CD4-positive, alpha-beta T cell (primary cell): ENCODE measurements at places on chromosomes 3 and 15. TPM values are rescaled to one million over a fixed set of nuclear protein-coding genes. Genes with fewer than 3 reads are reported as not detected.
A peak's percentile ranks its signal among the peaks of the same experiment; 100 is the strongest.

- no peaks in the 10 kb centered on the region for H3K36me3 ChIP-seq
- H3K27ac ChIP-seq = no peak overlapping the region
- H3K4me3 ChIP-seq = no peak overlapping the region
Measured at GRCh38 chr3:106628407-106628806, 748.8 kb upstream of the CCDC54 start.

- no peaks in the 10 kb centered on the region for H3K36me3 ChIP-seq
- peaks cover 12% of the 10 kb centered on the region for H3K27me3 ChIP-seq
- no peak overlapping the region for H3K27ac ChIP-seq
- no peak for DNase-seq
- no peaks in the 10 kb centered on the region for H3K4me1 ChIP-seq
Measured at GRCh38 chr15:58142827-58143461, 4.8 kb downstream of the AQP9 start.

- DNase-seq = no peak
- H3K36me3 ChIP-seq = no peaks in the 10 kb centered on the region
- no peaks in the 10 kb centered on the region for H3K4me1 ChIP-seq
- H3K27ac ChIP-seq = no peak overlapping the region
- no peak overlapping the region for H3K4me3 ChIP-seq
Measured at GRCh38 chr3:127226457-127226856, 33.5 kb downstream of the PRR23E start.

DNA sequence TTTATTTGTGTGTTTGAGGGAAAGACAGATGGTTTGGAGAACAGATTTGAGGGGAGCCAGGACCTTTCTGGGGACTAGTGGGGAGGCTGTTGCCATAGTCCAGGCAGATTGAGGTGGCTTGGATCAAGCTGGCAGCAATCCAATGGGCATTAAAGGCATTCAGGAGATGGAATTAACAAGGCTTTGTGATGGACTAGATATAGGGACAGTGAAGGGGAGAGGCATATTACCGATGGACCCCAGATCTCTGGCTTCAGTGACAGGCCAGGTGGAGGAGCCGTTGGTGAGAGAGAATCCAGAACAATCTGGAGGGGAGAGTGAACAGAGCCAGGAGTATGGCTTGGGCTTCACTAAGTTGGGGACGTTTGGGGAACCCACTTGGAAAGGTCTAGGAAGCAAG, 124.8 kb downstream of the EEFSEC start:
- H3K27me3 ChIP-seq = no peaks in the 10 kb centered on the region
- H3K36me3 ChIP-seq = peaks cover 14% of the 10 kb centered on the region
- no peak for DNase-seq
- H3K4me1 ChIP-seq = no peaks in the 10 kb centered on the region
- no peak overlapping the region for H3K27ac ChIP-seq

GRCh38 chr3:38577371-38578080, 72.0 kb downstream of the SCN5A start:
- no peak overlapping the region for H3K4me3 ChIP-seq
- no peaks in the 10 kb centered on the region for H3K36me3 ChIP-seq
- no peaks in the 10 kb centered on the region for H3K27me3 ChIP-seq
- no peaks in the 10 kb centered on the region for H3K4me1 ChIP-seq

GRCh38 chr3:123365450-123366143, 83.3 kb downstream of the ADCY5 start:
- no peaks in the 10 kb centered on the region for H3K36me3 ChIP-seq
- H3K4me3 ChIP-seq = no peak overlapping the region

DNA sequence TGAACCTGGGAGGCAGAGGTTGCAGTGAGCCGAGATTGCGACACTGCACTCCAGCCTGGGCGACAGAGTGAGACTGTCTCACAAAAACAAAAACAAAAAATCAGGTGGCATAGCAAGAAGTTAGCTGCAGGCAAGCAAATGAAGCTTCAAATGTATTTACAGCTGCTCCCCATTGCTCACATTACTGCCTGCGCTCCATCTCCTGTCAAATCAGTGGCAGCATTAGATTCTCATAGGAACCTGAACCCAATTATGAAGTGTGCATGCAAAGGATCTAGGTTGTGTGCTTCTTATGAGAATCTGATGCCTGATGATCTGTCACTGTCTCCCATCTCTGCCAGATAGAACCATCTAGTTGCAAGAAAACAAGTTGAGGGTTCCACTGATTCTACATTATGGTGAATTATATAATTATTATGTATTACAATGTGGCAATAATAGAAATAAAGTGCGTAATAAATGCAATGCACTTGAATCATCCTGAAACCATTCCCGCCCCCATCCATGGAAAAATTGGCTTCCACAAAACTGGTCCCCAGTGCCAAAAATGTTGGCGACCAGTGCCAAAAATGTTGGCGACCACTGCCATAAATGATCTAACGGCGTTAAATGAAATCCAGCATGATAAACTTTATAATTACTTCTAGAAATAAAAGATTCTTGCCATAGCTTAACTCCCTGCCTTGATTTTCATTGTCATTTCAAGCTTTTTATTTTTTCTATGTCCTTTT, 616.7 kb upstream of the NAALADL2 start:
- H3K4me3 ChIP-seq = no peak overlapping the region
- no peaks in the 10 kb centered on the region for H3K36me3 ChIP-seq
- no peaks in the 10 kb centered on the region for H3K27me3 ChIP-seq

- H3K4me3 ChIP-seq = no peak overlapping the region
- no peaks in the 10 kb centered on the region for H3K4me1 ChIP-seq
- no peaks in the 10 kb centered on the region for H3K36me3 ChIP-seq
- H3K27ac ChIP-seq = no peak overlapping the region
Measured at GRCh38 chr3:113166719-113167492, 44.5 kb upstream of the BOC start.

DNA sequence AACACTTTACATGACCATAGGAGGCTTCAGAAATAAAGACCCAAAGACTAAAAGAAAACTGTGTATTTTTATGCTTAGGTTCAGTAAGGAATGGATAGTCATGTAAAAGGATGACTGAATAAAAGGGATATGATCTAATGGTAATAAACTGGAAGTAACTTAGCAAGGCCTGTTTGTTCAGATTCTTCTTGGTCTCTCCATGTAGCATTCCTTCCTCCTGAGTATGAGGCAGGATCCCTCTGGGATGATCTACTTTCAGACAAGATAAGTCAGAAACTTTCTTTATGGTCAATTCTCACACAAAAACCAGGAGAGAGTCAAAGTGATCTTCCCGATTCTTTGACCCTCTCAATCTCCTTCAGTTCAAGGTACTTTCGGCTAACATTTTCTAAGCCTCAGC, 340.8 kb upstream of the DCBLD2 start:
- H3K27ac ChIP-seq = no peak overlapping the region
- no peaks in the 10 kb centered on the region for H3K27me3 ChIP-seq
- DNase-seq = no peak

- no peaks in the 10 kb centered on the region for H3K36me3 ChIP-seq
- no peak for DNase-seq
- no peak overlapping the region for H3K27ac ChIP-seq
- H3K4me1 ChIP-seq = no peaks in the 10 kb centered on the region
- no peak overlapping the region for H3K4me3 ChIP-seq
Measured at GRCh38 chr3:122004107-122004506, 17.9 kb downstream of the ILDR1 start.

GRCh38 chr3:52480768-52481715, 14.1 kb upstream of the STAB1 start:
- no peak for DNase-seq
- no peak overlapping the region for H3K4me3 ChIP-seq
- H3K27me3 ChIP-seq = no peaks in the 10 kb centered on the region
- H3K27ac ChIP-seq = no peak overlapping the region
- no peaks in the 10 kb centered on the region for H3K4me1 ChIP-seq

DNA sequence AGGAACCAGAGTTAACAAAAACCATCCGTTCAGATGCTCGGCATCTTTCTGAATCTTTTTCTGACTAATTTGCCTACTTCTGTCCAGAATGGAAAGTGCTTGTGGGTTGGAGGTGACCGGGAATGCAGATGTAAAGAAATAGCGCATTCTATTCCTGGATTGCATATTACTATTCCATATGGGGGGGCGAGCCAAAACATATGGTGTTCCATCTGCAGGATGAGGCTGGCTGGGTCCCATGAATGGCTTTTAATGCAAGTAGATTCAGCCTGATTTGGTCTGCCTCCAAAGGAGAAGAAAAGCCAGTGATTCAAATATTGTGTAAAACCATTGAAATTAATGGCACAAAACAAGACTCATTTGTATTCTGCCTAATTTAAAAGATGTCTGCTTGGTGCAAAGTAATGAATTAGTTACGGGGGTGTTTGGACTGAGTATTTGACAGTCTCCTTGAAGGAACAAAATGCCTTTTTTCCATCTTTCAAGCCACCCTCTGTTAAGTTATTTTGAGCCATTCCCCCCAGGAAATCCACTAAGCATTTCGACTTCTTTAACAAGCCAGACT, 99.0 kb downstream of the ST8SIA2 start:
- H3K4me3 ChIP-seq = no peak overlapping the region
- no peaks in the 10 kb centered on the region for H3K36me3 ChIP-seq
- peaks cover 14% of the 10 kb centered on the region for H3K27me3 ChIP-seq
- no peak for DNase-seq

DNA sequence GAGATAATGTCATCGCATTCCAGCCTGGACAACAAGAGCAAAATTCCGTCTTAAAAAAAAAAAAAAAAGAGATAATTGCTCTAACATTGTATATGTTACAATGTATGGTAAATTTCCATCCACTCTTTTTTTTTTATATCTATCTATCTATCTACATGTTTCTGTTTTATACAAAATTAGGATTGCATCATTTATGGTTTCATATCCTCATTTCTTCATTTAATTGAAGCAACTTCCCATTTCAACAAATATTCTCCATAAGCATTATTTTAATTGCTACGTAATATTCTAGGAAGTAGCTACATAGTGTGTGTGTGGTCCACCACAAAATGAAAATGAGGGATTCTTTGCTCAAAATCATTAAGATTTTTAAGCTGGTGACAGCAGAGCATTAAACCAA, 18.4 kb downstream of the RBP1 start:
- H3K4me3 ChIP-seq = no peak overlapping the region
- H3K27ac ChIP-seq = no peak overlapping the region
- no peaks in the 10 kb centered on the region for H3K36me3 ChIP-seq
- H3K27me3 ChIP-seq = no peaks in the 10 kb centered on the region

DNA sequence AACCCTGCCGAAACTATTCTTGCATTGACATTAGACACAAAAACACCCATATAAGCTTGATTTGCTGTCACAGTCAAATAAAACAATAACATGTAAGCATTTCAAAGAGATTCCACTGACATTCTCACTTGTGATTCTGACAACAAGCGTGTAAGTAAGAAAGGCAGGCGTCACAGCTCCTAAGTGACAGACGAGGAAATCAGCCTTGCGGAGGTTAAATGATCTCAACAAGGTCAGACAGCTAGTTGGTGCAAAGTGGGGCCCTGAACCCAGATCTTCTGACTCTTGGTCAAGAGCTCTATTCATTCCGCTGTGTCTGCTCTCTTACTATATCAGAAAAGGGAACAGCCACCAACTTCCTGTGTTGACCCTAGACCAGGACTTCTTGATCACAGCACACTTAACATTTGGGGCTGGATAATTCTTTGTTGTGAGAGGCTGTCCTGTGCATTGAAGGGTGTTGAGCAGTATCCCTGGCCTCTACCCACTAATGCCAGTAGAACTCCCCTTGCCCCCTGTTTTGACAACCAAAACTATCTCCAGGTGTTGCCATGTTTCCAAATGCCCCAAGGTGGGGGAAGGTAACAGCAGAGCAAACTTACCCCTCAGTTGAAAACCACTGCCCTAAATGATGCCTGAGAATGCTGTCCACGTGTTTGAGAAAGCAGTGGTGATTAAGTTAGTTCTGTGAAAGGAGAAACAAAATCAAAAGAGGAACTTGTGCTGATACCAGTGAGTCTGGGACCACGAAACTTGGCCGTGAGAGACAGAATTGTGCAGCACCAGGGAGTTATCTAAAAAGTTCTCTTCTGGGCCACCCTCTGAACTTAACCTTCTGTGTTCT, 86.1 kb downstream of the LIPC start:
- no peaks in the 10 kb centered on the region for H3K36me3 ChIP-seq
- no peaks in the 10 kb centered on the region for H3K27me3 ChIP-seq
- peak; percentile 38 for DNase-seq
- H3K4me3 ChIP-seq = no peak overlapping the region

DNA sequence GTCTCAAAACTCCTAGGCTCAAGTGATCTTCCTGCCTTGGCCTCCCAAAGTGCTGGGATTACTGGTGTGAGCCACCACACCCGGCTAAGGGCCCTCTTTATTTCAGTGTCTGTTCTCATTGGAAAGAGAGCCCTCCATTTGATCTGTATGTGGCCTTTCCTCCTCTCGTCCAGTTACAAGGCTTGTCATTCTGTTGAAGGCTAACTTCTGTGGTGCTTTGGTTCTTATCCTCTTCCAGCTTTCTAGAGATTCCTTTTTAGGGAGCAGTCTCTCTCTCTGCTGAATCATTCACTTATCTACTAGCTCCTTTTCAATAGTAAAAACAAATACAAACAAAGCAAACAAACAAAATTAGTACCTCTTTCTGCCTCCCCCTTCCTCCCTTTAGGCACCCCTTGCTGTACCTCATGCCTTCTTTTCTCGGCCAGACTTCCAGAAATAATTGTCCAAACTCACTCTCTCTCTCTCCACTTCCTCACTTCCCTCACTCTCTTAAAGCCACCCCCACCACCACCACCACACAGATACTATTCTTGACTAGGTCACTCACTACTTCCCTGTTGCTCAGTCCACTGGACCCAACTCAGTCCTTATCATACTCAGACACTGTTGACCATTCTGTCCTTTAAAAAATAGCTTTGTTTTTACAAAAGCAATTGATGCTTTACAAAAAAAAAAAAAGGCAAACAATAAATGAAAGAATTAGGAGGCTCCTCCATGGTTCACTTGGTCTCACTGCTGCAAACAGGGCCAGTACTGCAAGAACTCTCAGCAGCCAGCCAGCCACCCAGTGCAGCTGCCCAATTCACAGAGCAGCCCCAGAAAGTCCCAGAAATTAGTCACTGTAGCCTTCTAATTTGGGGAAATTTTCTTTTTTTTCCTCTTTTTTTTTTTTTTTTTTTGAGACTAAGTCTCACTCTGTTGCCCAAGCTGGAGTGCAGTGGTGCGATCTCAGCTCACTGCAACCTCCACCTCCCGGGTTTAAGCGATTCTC, 31.7 kb upstream of the RAB11A start:
- H3K4me3 ChIP-seq = no peak overlapping the region
- no peak overlapping the region for H3K27ac ChIP-seq
- peaks cover 22% of the 10 kb centered on the region for H3K4me1 ChIP-seq
- H3K27me3 ChIP-seq = no peaks in the 10 kb centered on the region
- H3K36me3 ChIP-seq = no peaks in the 10 kb centered on the region

DNA sequence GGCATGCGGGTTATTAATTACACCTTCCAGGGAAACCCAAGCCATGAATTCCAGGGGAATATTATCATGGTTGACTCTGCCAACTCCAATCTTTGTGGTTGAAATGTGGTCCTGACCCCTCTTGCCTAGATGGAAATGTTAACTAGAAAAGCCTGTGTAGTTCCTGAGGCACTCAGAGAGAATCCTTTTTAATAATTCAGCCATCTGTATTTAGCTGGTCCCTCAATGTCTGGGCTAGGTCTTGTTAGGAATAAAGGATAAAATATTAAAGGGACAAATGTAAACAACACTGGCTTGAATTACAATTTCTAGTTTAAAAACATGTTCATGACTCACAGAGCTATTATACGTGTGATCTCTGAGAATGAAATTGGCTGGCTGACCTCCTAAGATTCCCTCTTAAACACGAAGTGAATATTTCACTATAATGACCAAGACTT, 435.2 kb upstream of the SUCLG2 start:
- H3K36me3 ChIP-seq = no peaks in the 10 kb centered on the region
- no peak overlapping the region for H3K4me3 ChIP-seq
- H3K27ac ChIP-seq = no peak overlapping the region

Gene DGKG
- total RNA-seq = not detected

Gene MANF
- total RNA-seq = 26.4 TPM

Gene CRABP1
- total RNA-seq = not detected

Gene PLA2G4D
- not detected for total RNA-seq

Gene DAZL
- not detected for total RNA-seq

Gene ARGFX
- not detected for total RNA-seq

Gene RASGRF1
- total RNA-seq = not detected

Gene ARNT2
- not detected for total RNA-seq

Gene SMCO1
- total RNA-seq = not detected

Gene PPP2R3A
- total RNA-seq = 0.14 TPM

Gene UROC1
- total RNA-seq = not detected
